Activated naive CD4-positive, alpha-beta T cell treated with anti-CD3 and anti-CD28 coated beads, Interleukin-2, amount 50 U/mL, for 16 hours (primary cell): ENCODE measurements at places on chromosomes 5 and 9.

DNA sequence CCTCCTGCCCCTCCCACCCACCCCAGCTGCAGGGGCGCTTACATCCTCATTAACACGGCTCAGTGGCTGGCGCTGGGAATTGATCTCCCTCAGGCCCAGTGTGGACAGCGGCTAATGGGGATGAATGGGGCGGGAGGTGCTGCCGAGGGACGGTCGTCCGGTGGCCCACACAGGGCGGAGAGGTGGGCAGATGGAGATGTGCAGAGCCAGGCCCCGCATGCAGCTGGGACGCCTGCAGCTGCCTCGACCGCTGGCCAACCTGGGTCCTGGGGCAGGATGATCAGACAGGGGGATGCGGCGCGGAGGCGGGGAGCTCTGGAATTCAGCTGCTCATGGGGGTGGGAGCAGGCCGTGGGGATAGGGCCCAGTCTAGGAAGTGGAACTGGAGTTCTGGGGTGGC lies 17.6 kb downstream of the TSPAN17 start:
- no peak for DNase-seq

- DNase-seq, result no peak
Measured at GRCh38 chr5:68181039-68181599, 34.4 kb upstream of the PIK3R1 start.

DNA sequence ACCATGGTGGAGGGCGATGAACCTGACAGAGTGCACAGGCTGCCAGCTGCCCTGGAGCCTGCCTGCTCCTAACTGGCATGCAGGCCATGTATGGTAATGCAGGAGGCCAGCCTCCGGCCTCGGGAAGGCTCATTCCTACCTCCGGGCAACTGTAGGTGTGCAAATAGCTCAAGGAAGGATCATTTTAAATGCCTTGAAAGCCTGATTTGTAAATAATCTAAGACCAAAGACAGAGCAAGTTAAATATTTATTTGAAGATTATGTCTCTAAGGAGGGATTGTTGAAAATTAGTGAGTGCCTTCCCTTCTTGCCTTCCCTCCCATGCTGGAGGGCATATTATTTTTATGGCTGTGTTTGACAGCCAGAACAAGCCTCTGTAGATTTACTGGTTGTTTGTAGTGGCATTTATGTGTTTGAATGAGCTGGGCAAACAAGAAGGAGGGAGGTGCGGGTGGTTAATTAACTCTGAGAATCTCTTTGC lies 285.7 kb upstream of the TUT7 start:
- DNase-seq, result no peak

GRCh38 chr9:81460693-81461092 lies 228.7 kb downstream of the TLE1 start:
- DNase-seq, result no peak

- DNase-seq, result no peak
Measured at GRCh38 chr9:86974421-86974820, 27.1 kb upstream of the GAS1 start.

GRCh38 chr9:135320943-135321342 lies 158.6 kb upstream of the PPP1R26 start:
- no peak for DNase-seq
